Activated T-cell treated with anti-CD3 and anti-CD28 coated beads for 48 hours (primary cell): ENCODE measurements at places on chromosomes 11 and 22.

- DNase-seq: no peak
Observed at GRCh38 chr11:120869097-120869496, 154.8 kb upstream of the TBCEL start.

- no peak for DNase-seq
Observed at GRCh38 chr22:46767249-46767985, 5.0 kb downstream of the TBC1D22A start.

DNA sequence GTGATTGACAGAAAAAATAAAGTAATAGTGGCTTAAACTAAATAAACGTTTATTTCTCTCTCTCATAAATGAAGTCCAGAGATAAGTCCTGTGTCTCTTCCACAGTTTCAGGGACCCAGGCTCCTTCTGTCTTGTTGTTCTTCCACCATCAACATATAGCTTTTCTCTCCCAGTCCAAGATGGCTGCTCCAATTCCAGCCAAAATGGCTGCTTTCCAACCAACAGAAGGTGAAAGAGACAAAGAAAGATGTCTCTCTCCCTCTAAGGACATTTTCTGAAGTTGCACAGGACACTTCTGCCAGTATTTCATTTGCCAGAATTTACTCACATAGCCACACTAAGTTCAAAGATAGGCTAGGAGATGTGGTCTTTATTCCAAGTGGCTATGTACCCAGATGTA, 9.4 kb upstream of the PLEKHB1 start:
- no peak for DNase-seq

DNA sequence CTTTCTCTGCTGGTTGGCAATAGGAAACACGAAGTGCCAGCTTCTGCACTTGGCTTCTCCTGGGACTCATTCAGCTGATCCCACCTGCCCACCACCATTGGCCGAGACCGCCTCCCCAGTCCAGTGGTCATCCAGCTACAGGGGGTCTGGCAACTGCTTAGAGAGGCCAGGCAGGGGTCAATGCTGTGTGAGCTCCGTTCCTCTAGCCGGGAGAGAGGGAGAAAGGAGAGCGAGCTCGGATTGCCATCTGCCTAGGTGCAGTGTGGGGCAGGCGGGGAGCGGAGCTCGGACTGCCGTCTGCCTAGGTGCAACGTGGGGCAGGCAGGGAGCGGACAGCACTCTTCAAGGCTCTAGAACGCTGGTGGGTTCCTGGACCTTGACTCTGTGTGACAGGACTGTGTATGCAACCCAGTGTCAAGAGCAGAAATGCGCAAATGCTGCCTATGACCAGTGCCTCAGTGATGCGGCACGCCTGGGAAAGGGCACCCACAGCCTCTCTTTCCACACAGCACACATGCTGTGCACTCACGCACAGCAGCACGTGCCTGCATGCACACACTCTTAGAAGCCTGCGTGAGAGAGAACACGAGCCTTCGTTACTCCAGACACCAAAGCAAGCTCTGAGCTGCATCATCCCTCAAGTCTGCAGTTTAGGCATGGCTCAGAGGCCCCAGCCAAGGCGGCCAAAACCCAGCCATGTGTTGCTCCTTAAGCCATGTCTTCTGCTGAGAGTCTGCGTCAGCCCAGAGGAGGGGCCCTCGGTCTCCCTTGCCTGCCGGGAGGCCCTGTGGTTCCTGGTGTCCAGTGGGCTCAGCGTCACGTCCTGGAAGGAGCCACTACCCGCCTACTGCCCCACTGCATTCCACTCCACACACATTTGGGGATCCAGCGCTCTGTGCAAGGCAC, 26.8 kb upstream of the JAM3 start:
- no peak for DNase-seq

DNA sequence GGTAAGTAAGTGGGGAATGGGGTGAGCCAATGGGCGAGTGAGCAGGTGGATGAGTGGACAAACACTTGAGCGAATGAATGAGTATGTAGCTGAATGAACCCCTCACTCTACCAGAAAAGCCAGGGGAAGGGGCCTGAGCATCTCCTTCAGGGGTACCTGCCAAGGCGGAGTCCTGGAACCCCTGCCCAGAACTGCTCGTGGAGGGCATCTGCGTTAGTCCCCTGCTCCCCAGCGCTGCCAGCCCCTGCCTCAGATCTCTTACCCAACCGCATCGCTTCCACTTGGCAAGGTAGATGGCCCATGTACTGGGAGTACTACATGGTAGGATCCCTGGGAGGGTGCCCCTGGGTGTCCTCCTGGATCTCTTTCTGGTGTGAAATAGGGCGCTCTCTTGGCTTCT, 7.4 kb upstream of the ANO1 start:
- DNase-seq: no peak

GRCh38 chr11:116192509-116193210, 580.1 kb downstream of the BUD13 start:
- DNase-seq: no peak

DNA sequence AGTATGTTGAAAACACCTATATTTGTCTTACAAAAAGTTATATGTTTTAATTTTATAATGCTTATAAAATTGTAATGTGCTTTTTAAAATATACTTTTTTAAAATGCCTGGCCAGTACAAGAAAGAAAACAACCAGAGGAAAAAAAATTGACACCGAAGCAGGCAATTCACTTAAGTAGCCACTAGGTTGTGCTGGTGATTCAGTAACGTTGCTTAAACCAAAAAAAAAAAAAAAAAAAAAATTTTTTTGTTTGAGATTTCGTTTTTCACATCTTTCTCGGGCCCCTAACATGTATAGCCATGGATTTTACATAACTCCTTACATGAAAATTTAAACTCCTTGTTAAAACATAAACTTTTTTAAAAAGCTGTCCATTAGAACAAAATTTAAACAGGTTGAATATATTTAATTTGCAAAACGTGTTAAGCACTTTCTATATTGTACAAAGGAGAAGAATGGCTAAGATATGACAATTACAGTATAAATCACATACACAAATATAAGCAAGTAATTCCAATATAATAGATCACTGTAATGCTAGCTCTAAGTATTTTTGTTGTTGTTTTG, 9.2 kb downstream of the OR8B4 start:
- no peak for DNase-seq

DNA sequence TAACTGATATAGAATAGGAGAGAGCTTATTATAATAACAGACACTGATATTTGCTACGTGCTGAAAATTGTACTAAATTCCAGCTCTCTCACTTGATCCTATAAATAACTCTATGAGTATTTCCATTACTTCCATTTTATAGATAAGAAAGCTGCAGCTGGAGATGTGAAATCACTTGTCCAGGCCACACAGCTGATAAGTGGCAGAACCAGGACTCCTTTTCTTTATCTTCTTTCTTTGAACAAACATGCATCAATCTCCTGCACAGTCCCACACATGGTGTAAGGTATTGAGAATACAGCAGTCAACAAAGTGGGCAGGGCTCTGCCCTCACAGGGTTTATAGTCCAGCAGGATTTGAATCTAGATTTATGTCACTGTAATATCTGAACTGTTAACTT, 652.1 kb downstream of the NELL1 start:
- no peak for DNase-seq

GRCh38 chr11:107856981-107857517, 1.5 kb downstream of the SLC35F2 start:
- no peak for DNase-seq

DNA sequence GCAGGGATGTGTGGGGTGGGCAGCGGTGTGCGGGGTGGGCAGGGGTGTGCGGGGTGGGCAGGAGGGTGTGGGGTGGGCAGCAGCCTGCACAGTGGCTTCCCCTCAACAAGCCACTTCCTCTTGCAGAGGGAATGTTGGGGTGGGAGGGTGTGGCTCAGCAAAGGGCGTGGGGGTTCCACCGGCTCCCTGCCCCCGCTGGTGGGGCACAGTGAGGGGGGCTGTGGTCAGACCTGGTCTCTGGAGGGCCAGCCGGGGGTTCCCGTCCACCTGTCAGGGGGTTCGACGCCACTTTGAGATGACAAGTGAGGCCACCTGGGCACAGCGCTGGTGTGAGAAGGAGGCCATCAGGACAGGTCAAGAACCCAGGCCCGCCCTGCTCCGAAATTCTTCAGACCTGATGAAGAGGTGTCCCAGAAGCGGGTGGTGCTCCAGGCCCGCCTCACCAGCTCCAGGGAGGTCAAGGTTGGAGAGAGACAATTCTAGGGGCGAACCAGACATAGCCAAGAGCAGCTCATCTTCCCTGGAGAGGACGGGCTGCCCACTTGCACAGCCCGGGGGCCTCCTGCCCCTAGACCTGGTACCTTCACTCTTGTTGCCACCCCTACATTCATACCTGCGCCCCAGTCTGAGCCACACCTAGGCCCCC, 1.3 kb downstream of the C11orf21 start:
- no peak for DNase-seq

DNA sequence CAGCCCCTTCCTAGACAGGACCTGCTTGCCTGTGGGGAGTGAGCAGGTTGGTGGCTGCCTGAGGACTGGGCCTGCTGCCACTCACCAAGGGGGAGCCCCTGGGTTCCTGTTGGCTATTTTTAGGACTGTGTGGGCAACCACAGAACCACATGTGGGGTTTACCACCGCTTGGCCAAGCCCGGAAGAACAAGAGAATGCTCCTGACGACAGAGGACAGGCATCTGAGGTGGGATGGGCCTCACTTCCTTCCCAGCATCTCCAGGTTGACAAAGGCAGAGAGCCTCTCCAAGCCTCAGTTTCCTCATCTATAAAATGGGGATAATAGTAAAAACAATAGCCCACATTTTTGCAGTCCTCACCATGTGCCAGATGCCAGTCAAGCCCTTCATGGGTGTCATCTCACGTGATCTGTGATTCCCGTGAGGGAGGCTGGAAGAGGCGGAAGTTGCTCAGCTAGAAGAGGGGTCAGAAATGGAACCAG, 43.6 kb downstream of the LRRC32 start:
- DNase-seq: peak; percentile 63

DNA sequence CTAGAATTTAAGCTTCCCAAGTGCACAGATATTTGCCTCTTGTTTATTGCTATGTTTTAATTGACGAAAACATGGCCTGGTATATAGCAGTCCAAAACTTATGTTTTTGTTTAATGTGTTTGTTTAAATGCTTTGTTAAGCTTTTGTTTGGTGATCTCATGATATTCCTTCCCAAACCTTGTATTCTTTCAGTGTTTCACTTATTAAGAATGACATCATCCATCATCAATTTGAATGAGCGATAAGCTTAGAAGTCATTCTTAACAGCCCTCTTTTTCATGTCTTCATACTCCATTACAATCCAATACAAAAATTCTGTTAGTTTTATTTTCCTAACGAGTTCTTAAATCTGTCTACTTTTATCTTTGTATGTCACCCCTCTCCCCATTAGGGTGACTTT, 206.0 kb downstream of the DYNC2H1 start:
- no peak for DNase-seq

GRCh38 chr22:36366291-36366708, 21.5 kb downstream of the MYH9 start:
- DNase-seq: no peak

DNA sequence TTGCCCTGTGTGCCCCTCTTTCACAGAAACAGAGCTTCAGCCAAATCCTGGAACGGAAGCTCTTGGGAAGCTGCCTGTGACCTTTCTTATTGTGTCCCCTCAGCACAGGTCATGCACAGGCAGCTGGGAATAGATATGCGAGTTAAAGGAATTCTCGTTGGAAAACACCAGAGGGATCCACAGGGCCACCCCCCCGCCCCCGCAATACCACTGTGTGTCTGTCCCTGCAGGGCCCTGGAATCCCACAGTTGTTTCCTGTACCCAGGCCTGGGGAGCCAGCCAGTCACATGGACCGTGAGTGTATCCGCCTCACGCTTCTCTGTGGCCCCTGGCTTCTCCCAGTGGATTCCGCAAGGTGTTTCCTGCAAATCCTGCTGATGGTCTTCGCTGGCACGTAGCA, 29.0 kb downstream of the TIMP3 start:
- DNase-seq: no peak

- no peak for DNase-seq
Observed at GRCh38 chr11:107787733-107788132, 70.9 kb downstream of the SLC35F2 start.

- DNase-seq: no peak
Observed at GRCh38 chr11:73645121-73645969, 1.0 kb upstream of the PLEKHB1 start.

DNA sequence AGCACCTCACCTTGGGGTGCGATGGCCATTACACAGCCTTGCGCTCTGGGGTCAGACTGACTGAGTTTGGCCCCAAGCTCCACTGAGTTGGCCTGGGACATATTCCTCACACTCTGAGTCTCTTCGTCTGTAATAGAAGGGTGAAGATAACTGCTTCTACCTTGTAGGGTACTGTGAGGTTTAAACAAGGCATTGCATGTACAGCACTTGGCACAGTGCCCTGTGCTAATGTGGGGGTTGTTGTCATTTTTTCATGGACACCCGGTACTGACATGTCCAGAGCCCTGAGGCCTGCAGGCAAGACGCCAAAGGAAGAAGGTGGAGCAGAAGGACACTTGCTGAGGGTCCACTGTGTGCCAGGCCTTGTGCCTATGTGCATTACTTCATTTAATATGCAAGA, 50.7 kb downstream of the OTOG start:
- no peak for DNase-seq

GRCh38 chr11:63592975-63593395, 21.2 kb downstream of the PLAAT3 start:
- DNase-seq: no peak

- no peak for DNase-seq
Observed at GRCh38 chr22:50502628-50503474, 4.7 kb downstream of the LMF2 start.

DNA sequence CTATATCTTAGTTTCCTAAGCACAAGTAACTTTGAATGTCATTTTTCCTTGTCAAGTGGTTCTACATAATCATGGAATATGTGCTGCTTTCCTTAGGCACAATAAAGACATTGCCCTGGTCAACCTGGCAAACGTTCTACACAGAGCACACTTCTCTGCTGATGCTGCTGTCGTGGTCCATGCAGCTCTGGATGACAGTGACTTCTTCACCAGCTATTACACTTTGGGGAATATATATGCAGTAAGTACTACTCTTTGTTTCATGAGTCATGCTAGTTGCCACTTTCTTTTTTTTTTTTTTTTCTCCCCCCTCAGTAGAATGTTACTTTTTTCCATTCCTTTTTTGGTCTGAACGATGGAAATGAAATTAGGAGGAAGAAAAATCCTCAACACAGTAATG, 38.5 kb downstream of the TTC17 start:
- no peak for DNase-seq

DNA sequence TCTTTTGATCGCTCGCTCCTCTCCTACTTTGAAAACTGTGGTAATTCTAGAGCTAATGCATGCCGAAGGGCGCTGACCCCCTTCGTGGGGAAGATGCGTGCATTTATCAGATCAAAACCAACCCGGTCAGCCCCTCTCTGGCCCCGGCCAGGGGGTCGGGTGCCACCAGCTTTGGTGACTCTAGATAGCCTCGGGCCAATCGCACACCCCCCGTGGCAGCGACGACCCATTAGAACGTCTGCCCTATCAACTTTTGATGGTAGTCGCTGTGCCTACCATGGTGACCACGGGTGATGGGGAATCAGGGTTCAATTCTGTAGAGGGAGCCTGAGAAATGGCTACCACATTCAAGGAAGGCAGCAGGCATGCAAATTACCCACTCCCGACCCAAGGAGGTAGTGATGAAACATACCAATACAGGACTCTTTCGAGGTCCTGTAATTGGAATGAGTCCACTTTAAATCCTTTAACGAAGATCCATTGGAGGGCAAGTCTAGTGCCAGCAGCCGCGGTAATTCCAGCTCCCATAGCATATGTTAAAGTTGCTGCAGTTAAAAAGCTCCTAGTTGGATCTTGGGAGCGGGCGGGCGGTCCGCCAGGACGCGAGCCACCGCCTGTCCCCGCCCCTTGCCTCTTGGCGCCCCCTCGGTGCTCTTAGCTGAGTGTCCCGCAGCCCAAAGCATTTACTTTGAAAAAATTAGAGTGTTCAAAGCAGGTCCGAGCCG, 3898.2 kb upstream of the OR11H1 start:
- DNase-seq: no peak
